ENCODE measurements at places on chromosomes 16 and 17.

- DNase-seq, result no peak
Observed at GRCh38 chr17:67018471-67019434, 25.6 kb upstream of the CACNG1 start.

DNA sequence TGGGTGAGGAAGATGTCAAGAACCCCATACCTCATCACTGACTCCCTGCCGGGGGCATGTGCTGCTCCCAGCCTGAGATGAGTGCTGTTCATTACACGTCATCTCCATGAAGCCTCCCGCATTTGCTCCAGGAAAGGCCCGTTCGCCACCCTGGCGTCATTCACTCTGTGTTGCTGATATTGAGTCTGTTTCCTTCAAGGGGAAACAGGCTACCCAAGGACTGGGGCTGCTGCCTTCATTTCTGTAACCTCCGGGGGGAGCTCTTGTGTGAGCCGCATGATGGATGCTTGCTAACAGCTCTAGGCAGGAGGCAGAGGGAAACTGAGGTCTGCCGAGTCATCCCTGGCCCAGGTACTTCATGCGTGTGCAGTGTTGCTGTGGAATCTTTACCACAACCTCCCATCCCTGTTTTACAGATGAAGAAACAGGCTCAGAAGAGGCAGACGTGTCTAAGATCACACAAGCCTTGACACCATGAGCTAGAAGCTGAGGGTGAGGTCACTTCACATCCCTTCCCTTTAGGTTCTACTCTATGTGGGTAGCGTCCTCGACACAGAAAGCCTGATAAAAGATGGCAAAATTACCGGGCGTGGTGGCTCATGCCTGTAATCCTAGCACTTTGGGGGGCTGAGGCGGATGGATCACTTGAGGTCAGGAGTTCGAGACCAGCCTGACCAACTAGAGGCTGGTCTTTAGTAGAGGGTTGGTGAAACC lies 3.5 kb upstream of the ARMC5 start:
- DNase-seq, result peak; percentile 70

GRCh38 chr17:7293816-7294613 lies 424 bp downstream of the YBX2 start:
- DNase-seq, result peak; percentile 66

DNA sequence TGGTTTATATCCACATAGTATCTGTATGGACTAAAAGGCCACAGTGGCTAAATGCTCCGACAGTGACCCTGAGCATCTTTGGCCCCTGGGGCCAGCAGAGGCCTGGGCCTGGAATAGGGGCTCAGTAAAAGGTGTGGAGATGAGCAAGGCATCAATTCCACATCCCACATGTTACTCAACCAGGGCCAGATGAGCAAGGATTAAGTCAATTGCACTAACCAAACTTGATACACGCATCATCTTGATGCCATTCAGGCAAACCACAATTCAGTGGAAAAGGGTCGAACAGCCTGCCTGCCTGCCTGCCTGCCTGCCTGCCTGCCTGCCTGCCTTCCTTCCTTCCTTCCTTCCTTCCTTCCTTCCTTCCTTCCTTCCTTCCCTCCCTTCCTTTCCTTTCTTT lies 53.5 kb upstream of the DNAJA2 start:
- peak; percentile 44 for DNase-seq

DNA sequence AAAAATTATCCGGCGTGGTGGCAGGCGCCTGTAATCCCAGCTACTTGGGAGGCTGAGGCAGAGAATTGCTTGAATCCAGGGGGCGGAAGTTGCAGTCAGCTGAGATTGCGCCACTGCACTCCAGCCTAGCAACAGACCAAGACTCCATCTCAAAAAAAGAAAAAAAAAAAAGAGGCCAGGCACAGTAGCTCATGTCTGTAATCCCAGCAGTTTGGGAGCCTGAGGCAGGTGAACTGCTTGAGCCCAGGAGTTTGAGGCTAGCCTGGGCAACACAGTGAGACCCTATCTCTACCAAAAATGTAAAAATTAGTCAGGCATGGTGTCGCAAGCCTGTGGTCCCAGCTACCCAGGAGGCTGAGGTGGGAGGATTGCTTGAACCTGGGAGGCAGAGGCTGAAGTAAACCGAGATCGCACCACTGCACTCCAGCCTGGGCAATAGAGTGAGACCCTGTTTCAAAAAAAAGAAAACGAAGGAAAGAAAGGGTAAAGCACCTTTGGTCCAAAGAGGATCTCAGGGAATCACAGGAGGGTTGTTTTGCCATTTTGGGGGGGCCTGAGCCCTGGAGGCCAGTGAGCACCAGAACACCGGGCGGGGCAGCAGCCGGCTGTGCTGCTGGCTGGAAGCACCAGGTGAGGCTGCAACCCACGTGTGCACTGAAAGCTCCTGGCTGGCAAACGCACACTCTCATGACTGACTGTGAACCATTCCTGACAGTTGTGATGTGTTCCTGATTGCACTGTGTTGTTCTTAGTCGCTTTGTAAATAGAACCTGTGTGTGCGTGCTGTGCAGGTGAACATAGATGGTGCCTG lies 18.4 kb downstream of the HS3ST6 start:
- no peak for DNase-seq

DNA sequence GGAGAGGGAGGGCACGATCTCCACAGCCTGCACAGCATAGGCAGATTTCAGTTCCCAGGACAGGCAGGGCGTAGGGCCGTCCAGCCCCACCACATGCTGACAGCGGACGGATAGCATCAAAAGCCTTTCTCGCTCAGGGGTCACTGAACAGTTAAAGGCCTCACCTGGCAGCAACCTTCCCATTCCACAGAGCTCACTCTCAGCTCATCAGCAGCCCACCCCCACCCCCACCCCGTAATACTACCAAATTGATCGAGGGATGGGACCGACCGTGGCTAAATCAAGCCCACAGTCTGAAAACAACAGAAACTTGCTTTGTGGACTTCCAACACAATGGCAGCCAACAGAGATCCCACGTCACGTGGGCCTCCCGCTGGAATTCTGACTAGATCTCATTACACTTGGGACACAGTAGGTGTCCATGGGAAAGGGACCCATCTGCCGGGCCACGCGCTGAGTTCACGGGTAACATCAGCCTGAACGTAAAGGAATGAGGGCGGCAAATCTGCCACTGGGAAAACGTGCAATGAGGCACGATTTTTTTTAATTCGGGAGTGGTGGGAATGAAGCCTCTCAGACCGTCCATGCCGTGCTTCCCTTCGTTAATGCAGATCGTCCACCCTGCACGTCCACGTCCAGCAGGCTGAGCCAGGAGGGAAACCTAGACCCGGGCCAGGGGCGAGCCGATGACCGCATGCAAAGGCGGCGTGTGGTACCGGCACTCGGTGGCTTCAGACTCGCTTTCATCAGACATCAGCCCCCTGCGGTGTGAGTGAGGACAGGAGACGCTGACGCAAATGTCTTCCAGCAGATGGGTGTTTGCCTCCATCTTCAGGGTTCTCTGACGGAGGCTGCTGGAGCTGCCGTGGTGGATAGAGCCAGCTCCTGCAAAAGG lies 92.1 kb downstream of the TBC1D16 start:
- DNase-seq, result no peak

DNA sequence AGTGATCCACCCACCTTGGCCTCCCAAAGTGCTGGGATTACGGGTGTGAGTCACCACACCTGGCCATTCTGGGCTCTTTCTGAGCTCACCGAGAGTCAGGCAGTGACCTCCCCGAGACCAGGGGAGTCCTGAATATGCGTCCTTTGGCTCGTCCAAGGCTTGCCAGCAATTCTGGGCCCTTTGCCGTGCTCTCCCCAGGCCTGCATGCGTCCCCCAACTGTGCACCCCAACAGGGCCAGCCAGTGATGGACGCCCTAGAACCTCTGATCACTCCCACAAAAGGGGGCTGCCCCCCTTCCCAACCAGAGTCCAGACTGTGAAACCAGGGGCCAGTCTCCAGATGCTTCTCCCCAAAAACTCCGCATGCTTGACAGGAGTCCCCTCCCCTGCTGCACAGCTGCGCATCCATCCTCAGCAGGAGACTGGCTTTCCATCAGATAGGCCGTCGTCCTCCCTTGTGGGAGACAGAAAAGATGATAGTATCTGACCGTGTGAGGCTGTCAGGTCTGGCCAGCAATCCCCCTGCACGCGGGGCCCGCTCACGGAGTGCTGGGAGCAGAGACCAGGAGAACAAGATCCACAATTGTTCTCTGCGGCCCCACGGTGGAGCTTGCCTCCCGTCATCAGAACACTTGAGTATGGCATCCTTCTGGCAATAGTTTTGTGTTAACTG lies 15.5 kb downstream of the HS3ST6 start:
- no peak for DNase-seq

DNA sequence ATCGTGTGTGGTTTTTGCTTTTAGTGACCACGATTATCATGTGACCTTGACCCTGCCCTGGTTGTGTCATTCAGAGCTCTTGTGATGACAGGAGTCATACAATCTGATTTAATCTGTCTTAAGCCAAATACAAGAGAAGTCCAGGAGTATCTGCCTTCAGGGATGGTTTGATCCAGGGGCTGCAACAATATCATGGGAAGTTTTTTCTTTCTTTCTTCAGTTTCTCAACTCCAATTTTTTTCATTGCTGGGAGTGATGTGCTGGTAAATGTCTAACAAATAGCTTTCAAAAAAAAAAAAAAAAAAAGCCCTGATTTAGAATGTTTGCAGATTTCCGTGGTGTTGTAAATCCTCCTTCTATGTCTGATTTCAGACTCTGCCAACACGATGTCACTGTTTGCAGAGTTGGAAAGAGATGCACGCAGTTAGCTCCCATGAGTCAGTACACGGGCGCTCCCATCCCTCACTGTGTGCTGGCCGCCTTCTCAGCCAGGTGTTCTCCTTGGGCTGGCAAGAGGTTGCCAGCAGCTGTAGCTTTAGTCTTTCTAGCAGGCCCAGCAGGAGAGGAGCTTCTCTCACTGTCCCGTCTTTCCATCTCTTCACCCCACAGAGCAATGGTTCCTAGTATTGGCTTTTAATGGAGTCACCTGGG lies 229.7 kb downstream of the SNX29 start:
- peak; percentile 85 for DNase-seq

DNA sequence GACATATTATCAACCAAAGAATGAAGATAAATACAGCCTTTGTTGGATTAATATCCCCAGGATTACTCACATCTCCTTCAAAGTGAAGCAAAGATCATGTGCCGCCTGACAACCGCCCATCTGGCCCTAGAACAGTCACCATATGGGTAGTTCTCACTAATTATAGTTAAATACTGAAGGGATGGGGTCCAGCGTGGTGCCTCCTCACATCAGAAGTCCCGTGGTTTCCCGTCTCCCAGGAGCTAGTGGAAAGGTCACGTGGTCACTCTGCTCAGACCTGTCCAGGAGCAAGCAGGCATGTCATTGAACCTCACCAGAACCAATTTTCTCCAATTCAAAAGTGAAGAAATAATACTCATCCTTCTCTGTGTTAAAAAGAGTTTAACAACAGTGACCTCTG lies 434.5 kb downstream of the SHISA9 start:
- no peak for DNase-seq

DNA sequence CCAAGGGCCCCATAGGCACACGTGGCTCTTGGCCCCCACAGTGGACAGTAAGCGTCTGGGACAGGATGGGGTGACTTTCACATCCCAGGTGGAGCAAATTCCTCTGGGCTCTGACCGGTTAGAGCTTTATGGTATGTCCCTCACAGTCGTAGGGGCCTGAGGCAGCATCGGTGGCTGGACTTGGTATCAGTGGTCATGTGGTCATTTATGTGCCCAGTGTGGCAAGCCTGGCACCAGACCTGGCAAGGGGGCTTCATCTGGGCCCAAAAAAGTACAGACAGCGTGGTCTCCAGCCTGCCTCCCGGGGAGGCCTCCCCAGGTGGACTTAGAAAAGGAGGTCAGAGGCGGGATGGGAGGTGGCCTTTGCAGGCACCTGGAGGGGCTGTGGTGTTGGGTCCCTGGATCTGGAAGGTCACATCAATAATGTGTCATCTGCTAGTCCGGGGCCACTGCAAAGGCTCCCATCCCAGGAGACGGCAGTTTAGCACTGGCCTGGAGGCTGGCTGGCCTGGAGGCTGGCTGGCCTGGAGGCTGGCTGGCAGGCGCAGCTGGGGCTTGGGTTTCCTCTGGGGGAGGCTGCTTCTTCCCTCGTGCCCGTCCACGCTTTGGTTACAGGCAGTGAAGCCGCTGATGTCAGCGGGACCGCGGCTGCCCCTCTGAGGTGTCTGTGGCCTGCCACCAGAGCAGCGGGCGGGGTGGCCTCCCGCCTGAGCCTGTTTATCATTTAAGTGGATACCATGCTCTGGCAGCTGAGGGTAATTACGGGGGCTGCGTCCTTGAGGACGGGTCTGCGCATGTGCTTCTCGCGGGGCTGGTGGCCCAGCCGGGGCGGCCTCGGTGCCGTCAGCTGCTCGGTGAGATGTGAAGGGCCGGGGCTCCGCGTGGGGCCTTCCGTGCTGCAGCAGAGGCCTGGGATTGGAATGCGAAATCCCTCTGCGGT lies 20.7 kb upstream of the CBX4 start:
- no peak for DNase-seq

Data from posterior cingulate gyrus (tissue), 11 donors.